ENCODE measurements at places on chromosomes 3 and 15.

DNA sequence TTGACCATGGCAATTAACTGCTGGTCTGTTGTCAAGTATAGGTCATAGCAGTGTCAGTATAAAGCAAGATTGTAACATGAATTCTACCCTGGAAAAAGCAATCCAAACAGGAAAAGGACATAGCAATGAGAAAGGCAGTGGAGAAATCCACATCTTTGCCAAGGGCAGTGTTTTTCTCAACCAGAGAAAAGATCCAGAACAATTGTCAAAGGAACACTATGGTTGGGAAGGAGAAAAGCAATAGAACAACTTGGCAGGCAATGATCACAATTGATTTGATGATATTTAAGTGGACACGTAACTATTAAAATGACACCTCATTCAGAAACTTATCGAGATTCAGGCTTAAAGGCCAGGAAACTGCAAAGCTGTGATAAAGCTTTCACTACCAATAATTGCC, 271.1 kb downstream of the DIPK2A start:
- DNase-seq, result no peak

- no peak for DNase-seq
Observed at GRCh38 chr3:134879990-134880389, 84.9 kb downstream of the EPHB1 start.

DNA sequence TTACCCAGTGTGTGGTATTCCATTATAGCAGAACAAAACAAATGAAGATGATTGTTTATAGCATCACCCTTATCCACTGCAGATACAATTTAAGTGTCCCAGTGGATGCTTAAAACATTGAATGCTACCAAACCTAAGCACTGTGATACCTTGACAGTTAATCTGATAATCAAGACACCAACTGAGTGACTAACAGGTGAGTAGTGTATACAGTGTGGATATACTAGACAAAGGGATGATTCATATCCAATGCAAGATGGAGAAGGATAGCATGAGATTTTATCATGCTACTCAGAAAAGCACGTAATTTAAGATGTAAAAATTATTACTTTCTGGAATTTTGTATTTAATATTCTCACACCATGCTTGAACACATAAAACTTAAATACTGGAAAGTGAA, 1449.0 kb downstream of the OTOL1 start:
- DNase-seq, result no peak

GRCh38 chr3:180940826-180941225, 28.4 kb downstream of the FXR1 start:
- DNase-seq, result no peak

DNA sequence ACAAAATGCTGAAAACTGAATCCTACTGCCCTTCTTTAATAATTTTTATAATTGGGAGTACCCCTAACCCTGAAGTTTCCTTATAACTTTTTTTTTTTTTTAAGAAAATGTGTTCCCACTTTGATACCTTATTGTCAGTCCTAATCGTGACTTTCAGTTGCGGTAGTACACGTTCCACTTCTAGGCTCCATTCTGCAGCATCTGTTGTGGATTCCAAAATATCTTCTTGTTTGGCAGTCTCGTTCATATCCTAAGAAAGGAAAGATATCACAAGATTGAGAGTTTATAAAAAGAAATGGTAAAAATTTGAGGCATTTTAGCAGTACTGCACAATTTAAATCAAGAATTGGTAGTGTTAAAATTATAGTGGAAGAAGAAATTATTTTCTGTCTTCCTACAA, 30.8 kb downstream of the IFT57 start:
- DNase-seq, result no peak

DNA sequence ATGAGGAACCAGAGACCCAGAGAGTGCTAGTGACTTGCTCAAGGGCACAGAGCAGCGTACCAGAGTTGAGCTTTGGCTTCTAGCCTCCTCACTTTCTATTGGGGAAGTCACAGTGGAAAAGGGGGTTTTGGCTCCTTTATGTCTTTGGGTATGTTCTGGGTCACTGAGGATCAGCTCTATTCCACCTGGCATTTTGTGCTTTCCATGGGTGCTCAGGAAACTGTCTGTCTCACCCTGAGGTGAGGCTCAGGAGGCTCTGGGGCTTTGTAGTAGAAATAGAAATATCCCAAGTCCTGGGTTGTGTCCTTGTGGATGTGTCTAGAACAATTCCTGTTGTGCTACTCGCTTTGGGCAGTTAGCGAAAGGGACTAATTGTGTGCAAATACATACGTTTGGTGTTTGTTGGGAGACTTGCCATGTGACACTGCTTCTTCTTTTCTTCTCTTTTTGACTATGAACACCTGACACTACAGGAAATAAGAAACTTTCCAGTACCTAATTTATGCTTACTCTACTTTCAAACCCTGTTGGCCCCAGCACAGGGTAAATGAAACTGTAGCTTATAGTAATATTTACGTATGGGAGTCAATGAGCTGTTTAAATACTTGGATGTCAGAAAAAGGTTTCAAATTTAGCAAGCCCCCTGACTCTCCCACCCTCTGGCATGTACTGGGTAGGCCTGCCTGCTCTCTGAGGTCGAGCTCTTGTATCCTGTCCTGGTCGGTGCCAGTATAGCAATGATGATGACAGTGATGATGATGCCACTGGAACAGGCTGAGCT, 35.6 kb downstream of the SMAD3 start:
- DNase-seq, result no peak

GRCh38 chr15:71114887-71115566, at the start of gene THSD4:
Gene THSD4 (plus strand): TSS chr15:71115471.
- no peak for DNase-seq

DNA sequence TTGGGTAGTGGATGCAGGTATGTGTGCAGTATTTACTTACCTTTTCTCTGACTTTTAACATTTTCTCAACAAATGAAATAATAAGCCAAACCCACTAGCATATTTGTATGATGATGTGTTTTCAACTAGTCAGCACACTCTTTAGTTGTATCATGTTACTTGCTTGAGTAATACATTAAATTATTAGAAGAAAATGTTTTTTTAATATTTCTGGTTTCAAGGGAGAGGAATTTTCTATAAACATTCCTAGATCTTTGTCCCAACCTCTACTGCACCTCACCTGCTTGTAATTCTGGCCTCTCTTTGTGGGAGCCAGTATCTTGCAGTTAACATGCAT, 161.8 kb upstream of the CBLB start:
- no peak for DNase-seq

GRCh38 chr3:178491751-178492150, 44.5 kb upstream of the KCNMB2 start:
- DNase-seq, result no peak

- no peak for DNase-seq
Observed at GRCh38 chr3:40310705-40311104, 1.2 kb downstream of the EIF1B start.

DNA sequence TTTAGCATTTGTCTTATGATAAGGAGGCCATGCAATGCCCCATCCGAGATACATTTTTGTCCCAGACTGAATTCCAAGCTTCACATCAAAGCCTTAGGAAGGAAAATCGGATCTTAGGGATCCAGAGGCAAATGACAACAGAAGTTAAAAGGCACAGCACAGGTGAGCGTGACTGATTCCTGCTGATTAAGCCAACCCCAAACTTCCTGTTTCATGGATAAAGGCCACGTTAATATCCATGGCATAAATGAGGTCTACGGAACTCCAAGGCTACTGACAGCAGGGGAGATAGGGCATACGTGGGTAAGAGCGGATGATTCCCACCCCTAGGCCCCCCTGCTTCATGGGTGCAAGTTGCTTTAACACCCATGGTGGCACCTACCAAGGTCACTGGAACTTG, 471.6 kb downstream of the FHIT start:
- DNase-seq, result no peak

- DNase-seq, result no peak
Observed at GRCh38 chr3:126964261-126964660, 18.7 kb upstream of the PLXNA1 start.

DNA sequence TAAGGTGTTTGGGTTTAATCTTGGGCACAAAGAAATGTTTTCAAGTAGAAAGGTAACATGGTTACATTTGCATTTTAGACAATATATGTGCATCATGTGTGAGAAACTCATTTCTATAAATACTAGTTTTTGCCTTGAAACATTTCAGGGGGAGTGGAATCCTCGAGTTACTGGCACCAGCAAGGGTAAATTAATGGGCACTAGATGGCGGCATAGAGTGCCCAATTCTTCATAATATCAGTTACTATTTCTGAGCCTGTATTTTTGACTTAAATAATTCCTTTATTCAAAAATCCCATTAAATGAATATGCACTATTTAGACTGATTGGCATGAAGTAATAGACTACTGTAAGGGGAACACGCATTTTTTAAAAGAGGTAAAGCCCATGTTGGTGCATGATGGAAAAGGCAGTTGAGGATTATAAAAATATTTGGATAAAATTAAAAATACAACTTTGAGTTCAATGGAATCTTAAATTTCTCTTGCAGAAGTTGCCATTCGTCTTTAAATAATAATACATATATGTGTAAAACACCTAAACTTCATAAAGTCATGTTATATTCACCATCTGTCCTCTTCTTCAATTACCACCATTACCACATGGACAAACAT, 106.3 kb downstream of the ZBTB20 start:
- DNase-seq, result no peak

DNA sequence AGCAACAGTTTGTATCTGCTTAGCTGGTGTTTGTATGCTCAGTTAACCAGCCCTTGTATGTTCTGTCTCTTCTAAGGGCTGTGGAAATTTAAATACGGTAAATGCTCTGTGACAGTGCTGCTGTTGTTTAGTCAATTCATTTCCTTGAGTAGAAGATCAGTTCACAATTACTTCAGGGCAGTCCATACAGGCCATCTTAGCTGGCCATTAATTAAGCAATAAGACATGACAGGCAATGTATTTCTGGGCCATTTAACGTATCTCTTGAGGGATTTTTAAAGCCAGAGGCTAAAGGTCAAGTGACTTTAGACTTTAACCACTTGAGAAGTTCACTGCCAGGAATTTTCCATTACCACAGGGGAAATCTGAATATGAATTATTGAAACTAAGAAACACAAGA, 351.8 kb downstream of the ZIC1 start:
- no peak for DNase-seq

DNA sequence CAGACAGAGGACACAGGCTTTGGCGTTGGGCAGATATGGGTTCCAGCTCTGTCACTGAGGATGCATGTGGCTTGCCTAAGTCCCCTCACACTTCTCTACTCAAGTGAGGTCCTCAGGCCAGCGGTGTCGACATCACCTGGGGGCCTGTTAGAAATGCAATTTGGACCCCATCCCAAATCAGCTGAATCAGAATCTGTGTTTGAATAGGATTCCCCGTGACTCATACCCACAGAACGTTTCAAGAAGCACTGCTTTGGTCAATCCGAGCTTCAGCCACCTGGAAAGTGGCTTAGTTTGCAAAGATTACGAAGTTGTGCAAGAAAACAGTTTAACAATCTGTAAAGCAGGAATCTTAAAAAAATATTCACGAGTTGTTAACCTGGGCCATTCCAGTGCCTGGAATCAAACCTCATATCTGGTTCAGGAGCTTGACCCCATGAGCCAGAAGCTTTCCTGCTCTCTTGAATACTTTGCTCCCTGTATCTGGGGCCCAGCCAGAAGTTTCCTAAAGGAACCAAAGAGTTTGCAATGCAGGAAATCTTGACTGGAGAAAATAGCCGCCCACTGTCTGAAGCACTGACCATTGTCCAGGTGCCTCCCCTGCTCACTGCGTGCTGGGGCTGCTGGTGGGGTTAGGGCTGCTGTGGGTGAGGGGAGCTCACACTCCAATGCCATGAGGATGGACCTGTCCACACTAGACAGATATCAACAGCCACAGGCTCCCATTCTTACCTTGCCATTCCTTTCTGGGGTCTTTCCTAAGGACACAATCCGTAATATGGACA, 208.5 kb upstream of the LINGO1 start:
- DNase-seq, result peak; percentile 45

- peak; percentile 61 for DNase-seq
Observed at GRCh38 chr3:99319961-99320360, 318.4 kb upstream of the COL8A1 start.

DNA sequence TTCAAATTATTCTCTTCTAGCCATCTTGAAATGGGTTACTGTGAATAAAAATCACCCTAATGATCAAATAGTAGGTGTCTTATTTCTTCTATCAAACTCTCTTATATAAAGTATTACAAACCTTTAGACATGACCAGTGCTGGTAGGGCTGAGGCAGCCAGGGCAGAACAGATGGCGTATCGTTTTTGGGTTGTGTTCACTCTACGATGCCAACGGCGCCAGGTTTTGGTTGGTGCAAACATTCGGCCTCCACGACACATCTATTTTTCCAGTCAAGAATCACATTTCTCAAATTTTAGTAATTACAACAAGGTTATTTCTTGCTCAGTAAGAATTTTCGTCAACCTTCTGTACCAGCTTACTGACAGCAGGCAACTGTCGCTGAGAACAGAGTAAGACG, 2.2 kb downstream of the RPL4 start:
- no peak for DNase-seq

DNA sequence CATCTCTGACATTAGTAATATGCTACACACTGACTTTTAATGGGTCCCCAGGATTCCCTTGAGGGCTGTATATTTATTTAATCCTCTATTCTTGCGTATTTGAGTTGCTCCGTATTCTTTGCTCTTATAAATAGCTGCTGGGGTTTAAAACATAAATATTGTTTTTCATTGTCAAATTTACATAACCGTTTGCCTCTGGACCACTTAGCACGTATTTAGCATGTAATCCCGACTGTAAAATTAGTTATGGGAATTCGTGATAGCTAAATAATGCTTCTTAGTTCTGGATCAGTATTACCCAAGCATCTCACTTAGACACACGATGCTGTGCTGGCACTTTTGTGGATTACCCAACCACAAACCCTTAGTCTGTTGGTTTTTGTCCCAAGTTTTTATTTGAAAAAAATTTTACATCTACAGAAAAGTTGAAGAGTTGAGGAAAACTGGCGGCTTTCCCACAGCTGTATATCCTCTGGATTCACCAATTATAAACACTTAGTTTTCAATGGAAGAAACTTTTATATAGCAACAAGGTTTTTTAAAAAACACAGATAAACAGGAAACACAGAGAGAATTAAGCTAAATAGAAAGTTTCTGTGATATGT, 296.8 kb upstream of the TPM1 start:
- no peak for DNase-seq

- no peak for DNase-seq
Observed at GRCh38 chr3:72615776-72616175, 232.5 kb downstream of the SHQ1 start.

DNA sequence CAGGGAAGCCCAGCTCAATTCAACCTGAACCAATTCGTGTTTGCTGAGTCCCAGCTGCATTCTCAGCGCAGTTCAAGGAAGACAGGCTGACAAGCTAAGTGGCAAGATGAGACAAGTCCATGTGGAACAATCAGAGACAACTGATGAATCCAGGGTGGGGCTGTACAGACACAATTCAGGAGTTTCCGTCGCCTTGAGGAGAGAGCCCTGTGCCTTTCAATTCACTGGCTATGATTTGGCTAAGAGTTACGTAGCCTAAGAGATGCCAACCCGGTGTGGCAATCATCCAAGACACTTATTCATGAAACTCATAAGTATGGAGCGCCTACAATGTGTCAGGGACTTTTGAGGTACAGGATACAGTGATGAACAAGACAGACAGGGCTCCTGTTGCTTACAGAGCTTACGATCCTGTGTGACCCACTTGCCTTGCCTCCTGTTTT, 15.5 kb upstream of the ZBED2 start:
- DNase-seq, result no peak
